ENCODE measurements at places on chromosomes 4 and X.

DNA sequence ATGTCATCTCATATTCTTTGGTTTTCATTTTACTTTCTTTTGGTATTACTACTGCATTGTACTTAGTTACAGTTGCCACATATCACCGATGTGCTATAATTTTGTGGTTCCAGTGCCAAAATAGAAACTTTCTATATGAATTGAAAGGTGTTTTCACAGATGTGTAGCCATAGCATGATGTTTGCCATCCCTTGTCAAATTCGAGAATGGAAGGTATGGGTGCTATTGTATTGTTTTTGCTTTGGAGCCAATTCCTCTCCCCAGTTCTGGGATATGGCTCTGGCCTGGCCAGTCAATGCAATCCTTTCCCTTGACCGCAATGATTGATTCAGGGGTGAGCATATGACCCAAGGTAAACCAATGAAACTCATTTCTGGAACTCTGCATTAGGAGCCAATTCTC lies 86.2 kb upstream of the RPS6KA3 start:
- no peaks in the 10 kb centered on the region for H3K27me3 ChIP-seq
- H3K27ac ChIP-seq, result no peak overlapping the region
- no peak overlapping the region for H3K4me3 ChIP-seq
- H3K4me1 ChIP-seq, result no peaks in the 10 kb centered on the region
- no peak for DNase-seq

DNA sequence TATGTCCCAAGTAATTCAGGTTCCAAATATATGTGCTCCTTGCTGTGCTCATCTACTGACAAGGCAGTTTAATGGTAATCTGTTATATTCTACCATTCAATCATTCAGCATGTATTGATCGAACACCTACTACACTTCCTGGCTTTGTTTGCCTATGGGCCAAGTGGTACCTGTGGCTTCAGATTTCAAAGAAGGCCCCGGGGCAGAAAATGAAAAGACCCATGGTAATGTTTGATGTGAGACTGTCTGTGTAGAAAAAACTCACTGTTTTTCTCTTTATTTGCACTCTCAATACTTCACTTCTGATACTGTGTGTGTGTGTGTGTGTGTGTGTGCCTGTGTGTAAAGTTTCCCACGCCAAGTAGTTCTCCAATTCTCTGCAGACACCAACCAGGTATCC lies 61.0 kb upstream of the FRAS1 start:
- no peak overlapping the region for H3K4me3 ChIP-seq
- H3K4me1 ChIP-seq, result peaks cover 22% of the 10 kb centered on the region
- no peaks in the 10 kb centered on the region for H3K27me3 ChIP-seq
- no peak for DNase-seq

DNA sequence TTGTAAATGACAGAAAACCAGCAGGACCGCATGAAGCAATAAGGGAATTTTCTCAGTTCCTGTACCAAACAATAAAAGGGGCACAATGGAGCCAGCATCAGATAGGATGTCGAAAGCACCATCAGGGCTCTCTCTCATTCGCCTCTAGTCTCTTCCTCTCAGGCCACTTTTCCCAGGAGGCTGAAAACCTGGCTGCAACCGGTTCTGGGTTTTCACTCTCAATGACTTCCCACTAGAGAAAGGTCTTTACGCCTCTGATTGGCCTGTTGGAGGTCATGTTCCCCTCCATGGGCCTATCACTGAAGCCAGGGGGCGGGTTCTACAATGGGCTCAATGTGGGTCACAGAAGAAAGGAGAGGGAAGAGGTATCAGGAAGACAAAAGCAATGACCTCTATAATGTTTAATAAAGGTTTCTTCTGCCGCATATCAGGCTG lies 29.3 kb downstream of the ZNF827 start:
- no peak overlapping the region for H3K4me3 ChIP-seq
- H3K27ac ChIP-seq, result peak overlapping the region; percentile 82
- H3K36me3 ChIP-seq, result no peaks in the 10 kb centered on the region
- DNase-seq, result peak; percentile 91
- H3K4me1 ChIP-seq, result peaks cover 45% of the 10 kb centered on the region

DNA sequence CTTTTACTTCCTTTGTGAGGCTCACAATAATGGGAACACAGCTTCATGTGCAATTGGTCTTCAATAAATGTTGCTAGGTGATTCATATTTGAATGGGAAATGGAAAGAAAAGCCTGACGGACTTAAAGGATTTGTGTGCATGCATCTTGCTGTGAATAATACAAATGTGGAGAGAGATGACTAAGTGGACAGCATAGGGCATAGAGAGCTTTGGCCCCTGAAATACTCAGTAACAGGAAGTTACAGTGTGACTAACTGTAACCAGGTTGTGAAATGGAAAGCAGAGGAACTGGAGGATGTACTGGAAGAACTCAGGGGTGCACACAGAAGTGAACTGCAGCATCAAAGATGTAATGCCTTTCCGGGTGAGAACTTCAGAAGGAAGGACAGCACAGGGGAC lies 206.7 kb downstream of the MGST2 start:
- no peaks in the 10 kb centered on the region for H3K36me3 ChIP-seq
- no peak overlapping the region for H3K27ac ChIP-seq

- H3K27me3 ChIP-seq, result no peaks in the 10 kb centered on the region
- H3K36me3 ChIP-seq, result no peaks in the 10 kb centered on the region
- H3K27ac ChIP-seq, result peak overlapping the region; percentile 83
- H3K4me1 ChIP-seq, result peaks cover 53% of the 10 kb centered on the region
- peak; percentile 19 for DNase-seq
Observed at GRCh38 chr4:142405021-142405694, 440.9 kb downstream of the INPP4B start.

Data from GM23338 (cell line).